ENCODE measurements at places on chromosomes 6 and 20. TPM values are rescaled to one million over a fixed set of nuclear protein-coding genes. Genes with fewer than 3 reads are reported as not detected.

The ULBP1 gene
- total RNA-seq = not detected

GRCh38 chr6:113690281-113691259 is 166.6 kb upstream of the MARCKS start:
- H3K27ac ChIP-seq = no peak overlapping the region
- no peak for DNase-seq
- H3K4me3 ChIP-seq = no peak overlapping the region
- no peaks in the 10 kb centered on the region for H3K36me3 ChIP-seq
- H3K27me3 ChIP-seq = no peaks in the 10 kb centered on the region

The PAK5 gene
- 0.14 TPM for total RNA-seq

The ELOVL4 gene
- 3.0 TPM for total RNA-seq

DNA sequence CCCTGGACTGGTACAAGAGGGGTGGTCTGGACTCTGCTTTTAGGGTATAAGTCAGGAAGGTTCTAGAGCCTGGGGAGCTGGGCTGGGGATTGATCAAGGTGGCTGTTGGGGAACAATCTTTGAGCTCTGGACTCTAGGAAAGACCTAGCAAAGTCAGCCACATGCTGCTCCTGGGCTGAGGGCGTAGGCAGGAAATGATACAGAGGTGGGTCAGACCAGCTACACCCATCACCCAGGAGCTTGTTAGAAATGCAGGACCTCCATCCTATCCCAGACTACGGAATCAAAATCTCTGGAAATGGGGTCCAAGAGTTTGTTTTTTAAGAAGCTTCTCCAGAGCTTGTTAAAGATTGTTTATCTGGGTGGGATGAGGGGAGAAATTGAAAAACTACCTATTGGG is 9.4 kb downstream of the ADTRP start:
- no peak for DNase-seq
- H3K4me3 ChIP-seq = no peak overlapping the region
- H3K36me3 ChIP-seq = no peaks in the 10 kb centered on the region
- no peak overlapping the region for H3K27ac ChIP-seq
- no peaks in the 10 kb centered on the region for H3K27me3 ChIP-seq
- H3K4me1 ChIP-seq = peaks cover 40% of the 10 kb centered on the region

The ANKRD66 gene
- not detected for total RNA-seq

GRCh38 chr20:48578397-48579098 is 249.3 kb downstream of the PREX1 start:
- no peaks in the 10 kb centered on the region for H3K36me3 ChIP-seq
- no peak overlapping the region for H3K27ac ChIP-seq
- no peak overlapping the region for H3K4me3 ChIP-seq

GRCh38 chr6:15630202-15630601 is 32.6 kb downstream of the DTNBP1 start:
- H3K4me1 ChIP-seq = peaks cover 23% of the 10 kb centered on the region
- no peak overlapping the region for H3K4me3 ChIP-seq
- H3K27me3 ChIP-seq = no peaks in the 10 kb centered on the region
- H3K27ac ChIP-seq = no peak overlapping the region
- H3K36me3 ChIP-seq = peaks cover 3% of the 10 kb centered on the region

All from sigmoid colon (tissue), 7 donors.